ENCODE measurements at places on chromosomes 2 and 18.
A peak's percentile ranks its signal among the peaks of the same experiment; 100 is the strongest.

- no peak for DNase-seq
These were observed 8.2 kb upstream of the FAM98A start for GRCh38 chr2:33607251-33607721.

- no peak for DNase-seq
These were observed 5.4 kb downstream of the PID1 start for GRCh38 chr2:229265727-229266126.

GRCh38 chr2:166375736-166376487 is at the start of gene SCN9A:
TSS of gene SCN9A (minus strand) at chr2:166375944. CDS start at chr2:166311756, 64,188 bp downstream.
- peak; percentile 0 for DNase-seq

- no peak for DNase-seq
These were observed 12.6 kb upstream of the MAP2 start for GRCh38 chr2:209411296-209411695.

GRCh38 chr2:22209545-22209944 is 1085.8 kb downstream of the TDRD15 start:
- no peak for DNase-seq

DNA sequence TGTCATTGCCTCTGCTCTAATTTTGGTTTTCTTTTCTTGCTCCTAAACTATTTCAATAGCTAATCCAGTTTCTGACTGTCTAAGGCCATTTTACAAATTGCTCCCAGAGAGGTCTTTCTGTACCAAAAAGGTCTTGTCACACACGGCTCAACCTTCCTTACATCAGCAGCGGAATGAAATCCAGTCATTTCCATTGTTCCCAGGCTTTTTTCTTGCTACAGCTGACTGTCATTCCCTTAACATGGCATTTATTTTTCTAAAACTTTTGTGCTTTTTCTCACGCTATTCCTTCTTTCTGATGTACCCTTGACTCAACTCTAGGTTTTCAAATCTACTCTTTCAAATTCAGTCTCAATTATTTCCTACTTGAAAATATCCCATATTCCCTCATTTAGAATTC is 24.3 kb downstream of the FAM171B start:
- no peak for DNase-seq

- DNase-seq = no peak
These were observed 221.2 kb downstream of the PIEZO2 start for GRCh38 chr18:10928011-10928771.

- DNase-seq = no peak
These were observed 150.6 kb downstream of the PRPF40A start for GRCh38 chr2:152566728-152567069.

DNA sequence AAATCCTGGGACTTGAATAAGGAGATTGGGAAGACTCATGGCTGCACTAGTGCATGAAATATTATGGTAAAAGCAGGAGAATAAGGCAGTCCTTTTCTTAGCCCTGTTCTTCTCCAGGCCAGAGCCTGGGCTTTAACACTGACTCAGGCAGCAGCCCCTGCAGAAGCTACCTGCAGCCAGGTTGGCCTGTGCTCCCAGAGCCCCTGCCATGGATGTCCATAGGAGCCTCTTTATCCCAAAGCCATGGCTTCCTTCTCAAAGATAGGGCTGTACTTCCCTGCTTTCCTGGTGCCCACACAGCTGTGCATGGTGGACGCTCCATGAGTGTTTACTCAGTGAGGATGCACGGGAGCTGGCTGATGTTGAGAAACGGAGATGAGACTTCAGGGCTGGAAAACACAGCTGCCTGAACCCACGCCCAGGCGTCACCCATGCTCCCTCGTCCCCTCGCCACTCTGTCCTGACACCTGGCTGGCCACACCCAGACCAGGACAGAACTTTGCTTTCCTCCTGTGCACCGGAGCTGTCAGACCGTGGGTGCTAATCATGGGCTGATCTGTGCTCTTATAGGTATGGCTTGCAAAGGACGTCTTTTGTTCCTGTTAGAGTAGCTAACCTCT is 135.5 kb downstream of the GLI2 start:
- no peak for DNase-seq

GRCh38 chr2:40226637-40227036 is 225.3 kb downstream of the SLC8A1 start:
- DNase-seq = no peak

GRCh38 chr2:7209757-7210555 is 292.7 kb downstream of the RNF144A start:
- no peak for DNase-seq

DNA sequence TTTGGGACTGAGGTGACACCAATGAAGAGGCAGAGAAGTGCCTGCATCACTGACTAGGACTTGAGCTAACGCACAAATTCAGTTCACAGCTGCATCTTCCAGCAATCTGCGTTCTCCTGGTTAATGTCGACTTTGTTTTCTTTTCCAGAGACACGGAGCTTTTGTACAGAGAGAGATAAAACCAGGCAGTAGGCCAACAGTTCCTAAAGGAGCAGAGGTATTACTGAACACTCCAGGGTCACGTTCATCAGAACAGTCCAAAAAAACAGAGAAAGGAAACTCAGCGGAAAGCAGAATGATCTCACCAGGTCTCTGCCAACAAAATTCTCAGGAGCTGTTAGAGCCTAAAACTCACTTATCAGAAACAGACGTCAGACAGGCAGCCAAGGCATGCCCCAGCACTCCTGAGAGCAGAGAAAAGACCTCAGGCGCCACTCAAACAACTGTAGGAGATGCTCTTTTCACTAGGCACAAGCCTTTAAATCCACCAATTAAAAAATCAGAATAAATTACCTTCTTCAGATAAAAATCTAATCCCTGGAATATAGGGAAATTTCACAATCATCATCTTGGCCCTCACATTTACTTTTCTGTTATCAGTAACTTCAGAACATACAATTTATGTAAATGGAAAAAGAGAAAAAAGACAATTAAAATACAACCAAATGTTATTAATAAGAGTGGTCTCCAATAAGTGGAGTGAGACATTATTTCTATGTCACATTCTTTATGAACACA is 95.9 kb upstream of the SPTBN1 start:
- no peak for DNase-seq

- DNase-seq = no peak
These were observed 84.3 kb downstream of the MGAT5 start for GRCh38 chr2:134338208-134338607.

- no peak for DNase-seq
These were observed 9.2 kb downstream of the HS6ST1 start for GRCh38 chr2:128309280-128310093.

GRCh38 chr2:64932371-64933216 is 56.6 kb upstream of the SLC1A4 start:
- DNase-seq = no peak

GRCh38 chr18:3411854-3412268 is 38.1 kb upstream of the TGIF1 start:
- peak; percentile 26 for DNase-seq

DNA sequence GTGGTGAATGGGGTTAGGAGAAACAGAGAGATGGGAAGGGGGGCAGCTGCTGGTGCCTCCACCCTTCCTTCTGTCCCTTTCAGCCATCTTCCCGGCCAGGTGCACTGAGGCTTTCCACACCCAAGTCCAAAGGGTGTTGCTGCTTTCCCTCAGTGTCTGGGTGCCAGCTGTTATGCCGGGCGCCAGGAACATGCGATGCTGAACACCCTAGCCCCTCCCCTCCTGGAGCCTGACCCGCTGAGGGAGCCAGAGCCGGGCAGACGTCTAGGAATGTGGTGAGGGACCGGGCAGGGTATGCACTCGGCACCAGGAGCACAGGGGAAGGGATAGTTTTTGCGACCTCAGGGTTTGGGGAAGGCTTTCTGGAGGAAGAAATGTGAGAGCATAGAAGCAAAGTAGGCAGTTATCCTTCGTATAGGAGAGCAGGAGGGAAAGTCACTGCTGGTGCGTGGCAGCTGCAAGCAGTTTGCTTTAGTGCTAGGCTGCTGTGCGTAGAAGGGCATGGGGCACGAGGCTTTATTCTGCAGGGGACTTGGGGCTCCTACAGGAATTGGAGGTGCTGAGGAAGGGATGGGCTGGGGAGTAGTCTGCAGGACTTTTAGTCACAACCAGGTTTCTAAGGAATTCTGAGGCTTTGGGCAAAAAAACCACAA is 147.7 kb downstream of the TSN start:
- no peak for DNase-seq

- no peak for DNase-seq
These were observed 60.0 kb upstream of the AGAP1 start for GRCh38 chr2:235433860-235434259.

GRCh38 chr18:14941792-14942191 is 193.8 kb downstream of the ANKRD30B start:
- no peak for DNase-seq

- no peak for DNase-seq
These were observed 49.9 kb downstream of the RAB31 start for GRCh38 chr18:9757827-9758621.

DNA sequence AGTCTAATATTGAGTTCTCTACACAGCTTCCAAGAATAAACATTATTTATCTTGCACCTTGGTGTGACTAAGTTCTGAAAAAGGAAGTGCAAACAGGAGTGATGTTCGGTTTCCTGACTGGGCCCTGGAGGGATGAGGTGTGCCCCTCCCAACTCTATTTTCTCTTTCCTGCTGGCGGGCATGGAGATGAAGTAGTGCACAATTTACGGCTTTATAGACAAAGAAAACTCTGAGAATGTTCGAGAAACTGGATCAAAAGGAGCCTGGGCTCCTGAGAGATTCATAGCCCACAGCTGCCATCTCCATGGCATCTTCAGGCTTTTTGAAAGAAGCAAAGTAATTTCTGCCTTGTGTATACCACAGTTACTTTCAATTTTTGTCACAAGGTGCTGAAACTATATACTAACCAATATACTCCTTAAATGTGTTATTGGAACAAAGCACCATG is 22.3 kb downstream of the LRATD1 start:
- DNase-seq = no peak

DNA sequence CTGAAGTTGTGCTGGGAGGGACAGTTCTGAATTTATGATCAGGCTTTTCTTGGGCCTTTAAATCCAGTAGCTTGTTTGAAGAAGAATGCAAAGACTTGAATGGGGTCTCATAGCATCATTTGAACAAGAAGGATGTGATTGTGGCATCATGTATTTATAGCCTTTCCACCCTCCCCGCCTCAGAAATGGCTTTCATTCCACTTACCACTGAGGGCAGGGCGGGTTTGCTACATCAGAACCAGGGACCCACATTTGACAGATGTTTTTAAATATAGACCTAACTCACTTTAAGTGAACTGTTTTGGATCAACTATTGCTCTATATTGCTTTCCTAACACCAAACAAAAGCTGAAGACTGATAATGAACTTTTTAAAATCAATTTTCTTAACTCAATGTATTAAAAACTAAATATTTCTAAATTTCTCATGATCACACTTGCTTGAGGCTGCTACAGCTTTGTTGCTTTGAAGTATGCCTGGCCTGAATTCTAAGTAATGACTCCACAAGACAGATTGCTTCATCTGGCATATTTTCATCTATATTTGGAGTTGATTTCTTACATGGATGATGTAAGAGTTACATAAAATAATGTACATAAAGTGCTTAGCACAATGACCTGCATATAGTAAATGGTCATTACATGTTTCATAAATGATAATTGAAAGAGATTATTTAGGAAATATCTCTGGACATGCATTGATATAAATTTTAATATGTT is 1552.9 kb upstream of the SLC39A10 start:
- DNase-seq = no peak

GRCh38 chr2:236825989-236826510 is 256.4 kb downstream of the ACKR3 start:
- DNase-seq = no peak

DNA sequence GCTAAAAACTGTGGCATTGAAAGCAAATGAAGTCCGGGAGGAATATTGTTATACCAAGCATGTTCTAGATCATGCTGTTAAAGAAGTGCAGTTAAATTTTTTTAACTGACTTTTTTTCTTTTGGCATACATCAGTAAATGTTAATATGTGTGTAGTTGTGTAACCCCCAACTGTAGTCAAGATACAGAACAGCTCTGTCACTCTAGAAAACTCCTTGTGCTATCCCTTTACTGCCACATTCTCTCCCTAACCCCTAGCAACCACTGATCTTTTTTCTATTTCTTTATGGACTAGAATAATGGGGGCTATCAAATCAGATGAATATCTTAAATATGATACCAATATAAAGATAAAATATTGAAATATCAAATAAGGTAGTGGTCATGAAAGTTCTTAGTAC is 46.4 kb downstream of the LCLAT1 start:
- DNase-seq = no peak

Data from stimulated activated CD4-positive, alpha-beta T cell treated with anti-CD3 and anti-CD28 coated beads, TNF-alpha, amount 100 ng/mL, for 1 hour (primary cell).